ENCODE measurements at places on chromosomes 4 and X. TPM values are rescaled to one million over a fixed set of nuclear protein-coding genes. Genes with fewer than 3 reads are reported as not detected.

DNA sequence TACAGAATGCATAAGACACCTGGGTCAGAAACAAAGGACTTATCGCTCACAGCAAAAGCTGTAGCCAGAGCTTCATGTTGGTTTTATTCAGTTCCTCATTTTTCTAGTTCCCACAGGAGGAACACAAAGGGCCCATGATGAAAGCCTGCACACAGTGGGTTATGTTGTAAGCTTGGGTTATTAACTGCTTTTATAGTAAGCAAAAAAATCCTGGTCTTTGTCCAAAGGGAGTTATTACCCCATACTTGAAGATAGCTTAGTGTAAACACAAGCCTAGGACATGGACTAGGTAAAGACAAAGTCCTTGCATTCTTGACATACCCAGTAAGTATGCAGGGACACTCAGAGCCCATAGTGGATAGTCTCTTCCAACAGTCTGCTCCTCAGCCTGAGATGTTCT is 11.7 kb downstream of the BBS12 start:
- H3K36me3 ChIP-seq: no peaks in the 10 kb centered on the region
- H3K27me3 ChIP-seq: no peaks in the 10 kb centered on the region
- no peak overlapping the region for H3K4me3 ChIP-seq

- H3K4me3 ChIP-seq: no peak overlapping the region
- H3K27ac ChIP-seq: no peak overlapping the region
- peak; percentile 15 for DNase-seq
These were observed 375.7 kb upstream of the AADAT start for GRCh38 chr4:170465429-170465828.

DNA sequence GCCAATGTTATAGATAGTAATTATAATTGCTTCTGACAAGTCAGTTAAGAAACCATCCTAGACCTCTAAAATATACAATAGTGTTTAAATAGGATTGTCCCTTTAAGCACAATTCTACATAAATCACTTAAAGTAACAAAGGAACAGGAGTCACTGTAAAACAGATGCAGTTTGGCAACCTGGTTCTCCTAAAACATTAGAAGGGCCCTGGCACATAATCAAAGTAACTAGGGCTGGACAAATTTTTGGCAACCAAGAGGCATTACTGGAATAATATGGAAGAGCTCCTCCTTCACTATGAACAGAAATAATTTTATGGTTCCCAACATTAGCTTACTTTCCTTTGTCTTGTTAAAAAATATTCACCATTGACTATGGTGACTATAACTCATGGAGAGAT is 75.0 kb upstream of the CCDC160 start:
- no peak overlapping the region for H3K4me3 ChIP-seq
- no peak for DNase-seq
- no peaks in the 10 kb centered on the region for H3K4me1 ChIP-seq
- no peak overlapping the region for H3K27ac ChIP-seq

GRCh38 chrX:115696039-115696438 is 135.1 kb downstream of the PLS3 start:
- H3K27ac ChIP-seq: no peak overlapping the region
- no peaks in the 10 kb centered on the region for H3K4me1 ChIP-seq
- no peak for DNase-seq
- H3K27me3 ChIP-seq: peaks cover 2% of the 10 kb centered on the region

Gene GAGE10
- not detected for total RNA-seq

Gene MOB1B
- 24.6 TPM for total RNA-seq
